ENCODE measurements at places on chromosomes 7 and 10. TPM values are rescaled to one million over a fixed set of nuclear protein-coding genes. Genes with fewer than 3 reads are reported as not detected.

CPVL gene
- polyA plus RNA-seq: 57.8 TPM

SLC18A3 gene
- polyA plus RNA-seq: not detected

DNA sequence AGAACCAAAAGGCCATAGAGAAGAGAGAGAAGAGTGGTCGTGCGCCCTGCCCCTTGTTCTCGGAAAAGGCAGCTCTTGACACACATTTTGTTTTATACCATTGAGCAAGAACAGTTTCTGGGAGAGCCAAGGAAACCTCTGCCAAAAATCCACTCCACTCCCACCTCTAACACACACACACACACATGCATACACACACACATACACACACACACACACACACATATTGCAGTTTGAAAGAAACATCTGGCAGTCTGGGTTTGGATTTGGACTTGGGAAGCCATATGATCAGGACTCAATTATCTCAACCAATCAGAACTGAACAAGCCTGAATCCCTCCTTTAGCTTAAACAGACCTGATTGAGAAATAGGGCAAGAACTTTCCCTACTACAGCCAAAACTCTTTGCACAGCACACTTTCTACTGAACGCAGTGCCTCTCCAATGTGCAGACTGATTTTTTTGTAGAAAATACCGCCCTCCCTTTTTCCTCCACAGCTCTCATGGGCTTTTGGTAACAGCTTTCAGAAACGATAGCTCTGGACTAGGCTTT, 484.0 kb upstream of the ZWINT start:
- no peak for DNase-seq

GRCh38 chr7:130875265-130875741, 141.3 kb upstream of the KLF14 start:
- no peak for DNase-seq

- no peak for DNase-seq
Observed at GRCh38 chr10:18497806-18498369, 153.5 kb downstream of the NSUN6 start.

CADPS2 gene
- polyA plus RNA-seq: 51.3 TPM

DNA sequence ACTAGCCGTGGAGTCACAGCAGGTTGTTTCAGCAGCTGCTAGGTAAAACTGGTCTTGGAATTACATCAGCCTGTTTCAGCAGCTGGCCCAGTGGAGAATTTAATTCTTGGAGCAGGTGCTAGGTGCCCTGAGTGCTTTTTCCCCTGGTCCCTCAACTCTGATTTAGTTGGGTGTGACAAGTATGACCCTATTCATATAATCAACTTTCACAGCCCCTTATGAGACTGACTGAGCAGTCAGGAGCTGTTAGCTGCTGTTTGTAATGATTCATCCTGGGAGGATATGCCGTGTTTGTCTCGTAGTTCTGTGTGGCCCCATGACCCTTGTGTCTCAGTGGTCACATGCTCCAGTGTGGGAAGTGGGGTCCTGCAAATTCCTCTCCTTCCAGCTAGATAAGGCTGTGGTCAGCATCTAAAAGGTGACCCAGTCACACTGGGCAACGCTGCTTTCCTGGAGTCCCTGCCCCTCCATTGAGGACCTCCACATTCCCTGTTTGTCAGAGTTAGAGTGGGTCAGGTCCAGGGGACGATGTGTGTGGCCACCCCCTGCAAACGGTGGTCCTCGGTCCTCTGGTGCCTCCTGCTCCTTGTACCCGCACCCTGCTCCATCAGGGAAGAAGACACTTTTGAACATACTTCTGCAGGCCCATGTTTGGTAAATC, 28.3 kb downstream of the TBATA start:
- no peak for DNase-seq

DNA sequence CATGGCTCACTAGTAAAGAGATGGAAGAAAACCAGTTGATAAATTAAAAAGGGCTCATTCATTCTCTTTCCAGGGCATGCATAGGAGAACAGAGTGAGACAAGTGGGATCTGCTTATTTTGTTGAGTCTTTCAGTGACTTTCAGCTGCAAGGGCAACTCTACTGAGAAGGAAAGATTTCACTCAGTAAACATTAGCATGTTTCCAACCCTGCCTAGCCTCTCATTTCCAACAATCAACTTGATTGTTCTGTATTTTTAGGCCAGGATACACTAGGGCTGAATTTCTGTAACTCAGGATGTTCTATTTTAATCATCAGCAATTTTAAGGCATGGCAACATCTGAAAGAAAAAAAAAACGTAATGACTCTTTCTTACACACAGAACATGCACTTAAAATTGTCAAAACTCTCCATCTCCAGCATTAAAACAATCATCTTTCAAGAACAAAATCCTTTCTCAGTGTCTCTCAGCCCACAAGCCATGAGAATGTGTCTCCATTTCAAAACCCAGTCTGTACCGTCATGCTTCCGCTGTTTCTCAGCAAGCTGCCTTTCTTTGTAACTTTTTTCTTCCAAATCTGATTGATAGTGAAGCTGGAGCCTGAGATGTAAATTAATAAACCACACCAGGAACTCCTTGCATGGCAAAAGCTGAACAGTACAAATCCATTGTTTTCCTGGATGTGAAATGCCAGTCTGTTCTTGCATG, 147.2 kb upstream of the KLF14 start:
- DNase-seq: no peak

GRCh38 chr7:30567081-30567480, 27.6 kb upstream of the GARS1 start:
- DNase-seq: no peak

- DNase-seq: no peak
Observed at GRCh38 chr7:21251151-21251800, 176.6 kb upstream of the SP4 start.

FAM237B gene
- polyA plus RNA-seq: 1.1 TPM

GRCh38 chr7:27176524-27176845, 2.4 kb upstream of the HOXA10 start:
- DNase-seq: no peak

ZNF488 gene
- polyA plus RNA-seq: 5.8 TPM

NAT16 gene
- not detected for polyA plus RNA-seq

BTBD16 gene
- polyA plus RNA-seq: 1.4 TPM

PRKAR1B gene
- polyA plus RNA-seq: 33.7 TPM

DNA sequence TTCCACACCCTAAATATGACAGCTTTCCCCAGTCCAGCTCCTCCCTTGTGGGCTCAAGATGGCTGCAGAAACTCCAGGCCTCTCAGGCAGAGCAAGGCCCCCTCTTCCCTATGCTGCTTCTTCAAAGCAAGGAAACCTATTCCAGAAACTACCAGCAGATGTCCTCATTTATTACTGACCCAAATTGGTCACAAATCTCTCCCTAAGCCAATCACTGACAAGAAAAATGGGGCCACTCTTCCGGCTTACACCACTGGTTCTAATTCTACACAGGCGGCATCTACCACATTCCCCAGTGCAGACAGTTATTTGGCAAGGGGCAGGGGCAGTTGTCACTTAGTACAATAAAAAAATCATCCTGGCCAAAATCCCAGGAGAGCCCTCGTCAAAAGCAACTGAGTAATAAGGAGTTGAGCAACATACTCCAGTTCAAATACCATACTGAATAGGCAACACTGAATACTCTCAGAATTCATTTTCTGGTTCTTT, 150.4 kb downstream of the SFMBT2 start:
- DNase-seq: peak; percentile 77

DNA sequence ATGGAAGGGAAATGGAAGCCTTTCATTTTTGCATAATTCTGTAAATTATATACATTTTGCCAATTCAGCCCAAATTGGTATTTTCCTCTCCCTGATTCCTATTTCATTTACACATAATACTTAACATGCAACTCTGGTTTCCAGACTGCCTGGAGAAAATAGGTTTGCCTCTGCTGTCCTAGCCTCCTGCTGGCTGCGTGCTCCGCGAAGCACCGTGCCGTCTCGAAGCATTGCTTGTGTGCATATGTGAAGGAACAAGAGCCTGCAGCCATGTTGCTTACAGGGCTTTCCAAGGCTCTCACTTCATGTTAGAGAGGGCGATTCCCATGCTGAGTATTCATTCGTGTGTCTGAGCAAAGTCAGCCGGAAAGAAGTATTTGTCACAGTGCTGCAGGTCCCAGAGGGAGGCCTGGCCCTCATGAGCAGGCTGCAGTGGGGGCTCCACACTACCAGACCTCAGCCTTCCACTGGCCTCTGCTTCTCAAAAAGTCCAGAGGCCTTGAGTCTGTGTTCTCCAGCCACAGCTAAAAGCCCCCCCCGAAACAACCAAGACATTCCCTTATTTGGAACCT, 66.5 kb downstream of the CLRN3 start:
- no peak for DNase-seq

- no peak for DNase-seq
Observed at GRCh38 chr7:19560111-19560883, 148.5 kb downstream of the POLR1F start.

- DNase-seq: peak; percentile 57
Observed at GRCh38 chr7:157010588-157011332, at the start of gene MNX1. Gene MNX1, minus strand, starts transcription at chr7:157010663. Its CDS starts 313 bp downstream, at chr7:157010350.

ELAPOR2 gene
- 14.1 TPM for polyA plus RNA-seq

DNA sequence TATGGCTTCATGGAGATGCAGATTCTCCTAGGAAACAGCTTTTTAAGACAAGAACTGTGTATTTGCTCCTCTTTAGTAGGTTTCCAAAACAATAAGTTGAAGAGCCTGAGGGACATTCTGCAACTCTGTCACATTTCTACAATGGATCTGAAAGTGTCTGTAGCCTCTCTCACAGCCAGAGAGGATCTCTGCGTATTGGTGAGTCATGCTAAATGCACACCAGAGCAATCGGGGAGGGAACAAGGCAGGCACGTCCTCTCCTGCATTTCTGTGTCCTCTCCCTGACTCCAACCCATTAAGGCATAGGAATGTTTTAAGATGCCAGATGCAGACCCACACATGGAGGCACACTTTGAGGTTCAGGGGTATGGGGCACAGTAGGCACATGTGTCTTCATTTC, 1126.4 kb upstream of the GHITM start:
- DNase-seq: no peak

DNA sequence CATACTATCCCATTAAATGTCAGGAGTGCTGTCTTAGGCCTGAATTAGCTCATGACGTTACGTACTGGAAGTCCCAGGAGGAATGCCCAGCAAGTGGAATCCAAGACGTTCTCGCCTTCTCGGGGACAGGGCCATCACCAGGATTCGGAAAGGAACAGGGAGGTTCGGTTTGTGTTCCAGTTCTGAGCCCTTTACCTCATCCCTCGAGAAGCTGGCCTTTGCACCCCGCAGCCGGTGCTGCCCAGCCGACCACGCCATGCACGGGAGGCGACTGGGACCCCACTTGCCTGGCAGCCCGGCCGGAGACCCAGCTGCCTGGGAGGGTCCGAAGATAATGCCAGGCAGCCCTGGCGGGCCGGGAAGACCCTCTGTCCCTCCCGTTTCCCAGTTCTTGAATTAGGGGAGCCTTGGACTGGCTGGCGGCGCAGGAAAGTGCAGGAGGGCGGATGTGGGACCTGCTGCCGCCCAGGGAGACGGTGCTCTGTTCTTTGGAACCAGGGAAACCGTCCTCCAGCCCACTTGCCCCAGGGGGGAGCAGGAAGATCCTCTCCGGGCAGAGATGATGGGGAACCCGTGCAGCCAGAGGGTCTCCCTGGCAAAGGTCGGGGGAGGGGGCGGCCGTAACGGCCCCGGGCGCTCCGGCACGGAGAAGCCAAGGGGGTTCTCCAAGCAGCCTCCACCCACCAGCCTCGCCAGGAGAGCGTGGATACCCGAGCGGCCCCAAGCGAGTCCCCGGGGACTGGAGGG, 671 bp upstream of the CHST3 start:
- DNase-seq: no peak

CLCN1 gene
- polyA plus RNA-seq: 0.35 TPM

- no peak for DNase-seq
Observed at GRCh38 chr7:31873816-31874597, 187.0 kb downstream of the PPP1R17 start.

GRCh38 chr10:61623161-61623560, 39.6 kb upstream of the CABCOCO1 start:
- DNase-seq: no peak

DNA sequence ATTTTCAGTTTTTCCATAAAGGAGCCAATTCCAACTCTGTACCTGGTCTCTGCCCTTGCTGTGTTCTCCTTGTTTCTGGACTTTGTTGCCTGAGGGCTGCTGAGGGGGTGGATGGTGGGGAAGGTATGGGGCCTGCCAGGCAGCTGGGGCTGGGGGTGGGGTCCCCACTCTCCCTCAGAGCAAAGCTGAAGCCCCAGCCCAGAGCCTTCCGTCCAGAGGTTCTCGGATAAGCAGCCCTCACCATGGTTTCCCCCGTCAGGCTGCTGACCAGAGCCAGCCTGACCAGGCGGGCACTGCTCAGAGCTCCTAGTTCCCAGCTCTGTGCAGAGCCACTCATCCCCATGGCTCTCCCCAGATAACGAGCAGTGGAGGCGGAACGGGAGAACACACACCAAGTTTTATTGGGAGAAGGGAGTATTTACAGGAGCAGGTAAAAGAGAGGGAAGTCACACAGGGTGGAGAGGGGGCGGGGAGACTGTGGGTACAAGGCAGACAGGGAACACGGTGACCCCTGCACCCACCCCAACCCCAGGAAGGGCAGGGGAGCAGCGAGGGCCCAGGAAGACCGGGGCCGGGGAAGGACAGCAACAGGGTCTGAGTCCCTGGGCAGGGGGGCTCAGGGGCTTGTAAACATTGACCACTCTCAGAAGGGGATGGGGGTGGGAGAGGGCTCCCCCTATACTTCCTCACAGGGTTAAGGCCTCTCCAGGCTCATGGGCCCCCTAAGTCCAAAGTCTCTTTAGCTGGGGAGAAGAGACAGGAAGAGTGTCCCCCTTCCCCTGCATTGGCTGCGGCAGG, 5.8 kb downstream of the GNB2 start:
- DNase-seq: no peak

DNA sequence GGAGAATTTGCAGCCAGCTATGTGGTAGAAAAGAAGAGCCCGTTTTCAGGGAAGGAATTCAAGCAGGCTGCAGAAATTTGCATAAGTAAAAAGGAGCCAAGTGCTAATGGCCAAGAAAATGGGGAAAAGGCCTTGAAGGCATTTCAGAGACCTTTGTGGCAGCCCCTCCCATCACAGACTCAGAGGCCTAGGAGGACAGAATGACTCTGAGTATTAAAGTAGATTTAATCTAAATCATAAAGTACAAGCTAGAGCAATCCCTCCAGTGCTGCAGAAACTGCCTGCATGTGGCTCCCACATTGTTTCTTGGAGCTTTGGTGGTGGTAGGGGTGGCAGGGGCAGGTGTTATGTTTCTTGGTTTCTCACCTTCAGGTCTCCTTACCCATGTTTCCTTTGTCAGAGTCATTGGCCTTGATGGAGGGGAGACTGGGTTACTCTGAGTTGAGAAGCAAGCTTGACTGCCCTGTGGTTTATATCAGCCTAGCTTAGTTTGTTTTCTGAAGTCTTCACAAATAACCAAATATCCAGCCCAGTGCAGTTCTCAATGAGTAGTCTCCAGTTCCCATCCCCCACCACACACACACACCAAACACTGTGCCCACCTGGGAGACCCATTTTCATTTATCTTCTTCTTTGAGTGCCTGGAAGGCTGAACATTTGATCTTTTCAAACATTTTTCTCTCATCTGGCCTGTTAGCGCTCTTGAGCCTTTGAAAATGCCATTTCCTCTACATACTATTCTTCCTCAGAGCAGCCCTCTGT, 34.5 kb downstream of the ITPRIP start:
- no peak for DNase-seq

GRCh38 chr10:45058580-45058979, 57.9 kb downstream of the ZNF22 start:
- no peak for DNase-seq

GRCh38 chr7:8015100-8015745, 46.6 kb downstream of the GLCCI1 start:
- no peak for DNase-seq
